ENCODE measurements at places on chromosomes 12 and 14. TPM values are rescaled to one million over a fixed set of nuclear protein-coding genes. Genes with fewer than 3 reads are reported as not detected.

CCDC196 gene
- not detected for total RNA-seq

- no peaks in the 10 kb centered on the region for H3K36me3 ChIP-seq
- H3K27me3 ChIP-seq = peaks cover 4% of the 10 kb centered on the region
- no peak overlapping the region for H3K27ac ChIP-seq
- H3K4me3 ChIP-seq = no peak overlapping the region
- DNase-seq = no peak
- H3K4me1 ChIP-seq = no peaks in the 10 kb centered on the region
Measured at GRCh38 chr12:13973996-13974395, 7.4 kb downstream of the GRIN2B start.

CISTR gene
- not detected for total RNA-seq

- peaks cover 2% of the 10 kb centered on the region for H3K36me3 ChIP-seq
- peak overlapping the region; percentile 86 for H3K4me3 ChIP-seq
- H3K27ac ChIP-seq = peak overlapping the region; percentile 93
- H3K4me1 ChIP-seq = peaks cover 29% of the 10 kb centered on the region
- no peaks in the 10 kb centered on the region for H3K27me3 ChIP-seq
Measured at GRCh38 chr12:56725723-56726102, 614 bp upstream of the NACA start.

DNA sequence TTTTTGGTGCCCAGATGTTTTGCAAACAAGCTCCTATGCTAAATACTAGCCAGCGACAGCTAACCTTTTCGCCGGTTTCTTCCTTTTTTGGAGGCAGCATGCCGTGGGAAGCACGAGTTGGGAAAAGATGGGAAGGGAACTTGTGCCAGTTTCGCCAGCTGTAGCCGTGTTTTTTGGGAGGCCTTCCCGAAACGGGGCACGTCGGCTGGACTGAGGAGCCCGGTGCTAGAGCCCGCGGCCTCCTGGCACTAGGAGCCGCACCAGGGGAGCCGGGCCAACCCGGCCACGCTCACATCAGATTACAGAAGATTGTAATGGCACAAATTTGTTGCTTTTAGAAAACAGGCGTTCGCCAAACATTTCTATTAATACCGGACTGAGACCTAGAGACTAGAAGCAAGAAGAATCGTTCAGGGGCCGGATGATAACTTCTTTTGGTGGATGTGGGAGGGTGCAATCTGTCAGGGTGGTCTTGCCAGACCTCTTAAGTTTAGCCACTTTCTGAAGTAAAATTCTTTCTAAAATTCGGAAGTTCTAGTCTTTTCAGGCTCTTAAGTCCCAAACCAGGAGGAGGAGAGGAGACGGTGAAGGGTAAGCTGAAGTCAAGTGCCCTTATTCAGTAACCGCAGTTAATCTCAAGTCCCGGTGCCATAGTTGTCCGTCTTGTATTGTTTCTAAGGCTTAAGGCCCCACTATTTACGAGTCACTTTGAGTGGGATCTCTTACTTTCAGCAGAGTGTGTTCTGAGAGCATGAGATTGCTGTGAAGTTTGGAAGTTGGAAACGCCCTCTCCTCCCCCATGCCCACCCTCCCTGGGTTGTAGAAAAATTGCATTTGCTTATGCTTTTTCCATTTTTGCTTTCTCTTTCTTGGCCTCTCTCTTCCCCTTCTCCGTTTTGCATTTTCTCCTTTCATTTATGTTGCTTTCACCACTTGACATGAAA lies 1.3 kb downstream of the RASSF3 start:
- DNase-seq = no peak
- no peaks in the 10 kb centered on the region for H3K4me1 ChIP-seq
- H3K27me3 ChIP-seq = no peaks in the 10 kb centered on the region
- H3K27ac ChIP-seq = peak overlapping the region; percentile 89
- no peaks in the 10 kb centered on the region for H3K36me3 ChIP-seq

DNA sequence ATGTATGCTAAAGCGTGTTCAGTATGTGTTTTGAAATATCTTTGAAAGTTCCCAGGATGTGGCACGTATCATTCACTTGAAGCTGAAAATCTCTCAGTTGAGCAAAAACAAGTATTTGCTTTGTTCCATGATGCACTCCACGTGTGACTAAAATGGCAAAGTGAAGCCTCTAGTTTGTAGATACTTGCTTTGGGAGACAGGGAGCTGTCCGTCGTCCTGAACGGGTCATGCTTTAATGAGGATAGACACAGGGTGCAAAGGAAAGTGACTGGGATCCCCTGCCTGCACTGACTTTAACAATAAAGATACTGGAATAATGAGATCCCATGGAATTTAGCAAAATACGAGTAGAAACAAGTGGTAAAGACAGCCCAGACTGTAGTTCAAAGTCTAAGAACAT lies 991.4 kb downstream of the NRXN3 start:
- no peak overlapping the region for H3K27ac ChIP-seq
- no peak for DNase-seq
- H3K4me1 ChIP-seq = no peaks in the 10 kb centered on the region
- H3K27me3 ChIP-seq = no peaks in the 10 kb centered on the region
- H3K4me3 ChIP-seq = no peak overlapping the region

LPAR5 gene
- 0.34 TPM for total RNA-seq
